ENCODE measurements at places on chromosomes 4 and X. TPM values are rescaled to one million over a fixed set of nuclear protein-coding genes. Genes with fewer than 3 reads are reported as not detected.

TMEM271 gene
- 17.1 TPM for polyA plus RNA-seq

ALG13 gene
- 56.2 TPM for polyA plus RNA-seq

CFI gene
- 7.5 TPM for polyA plus RNA-seq

UTP14A gene
- polyA plus RNA-seq = 15.0 TPM

SFRP2 gene
- polyA plus RNA-seq = 44.7 TPM

PPP4R3C gene
- not detected for polyA plus RNA-seq

CC2D2A gene
- 34.7 TPM for polyA plus RNA-seq

ZNF674 gene
- polyA plus RNA-seq = 7.8 TPM

HNRNPH2 gene
- polyA plus RNA-seq = 96.5 TPM

ANKRD50 gene
- polyA plus RNA-seq = 36.8 TPM

NDNF gene
- 27.6 TPM for polyA plus RNA-seq

MAGEA9B gene
- polyA plus RNA-seq = not detected

VCX3B gene
- polyA plus RNA-seq = not detected

OPRPN gene
- polyA plus RNA-seq = not detected

CENPI gene
- polyA plus RNA-seq = 4.2 TPM

L1CAM gene
- 165 TPM for polyA plus RNA-seq

BMP3 gene
- polyA plus RNA-seq = 2.9 TPM

CT45A3 gene
- polyA plus RNA-seq = not detected

CSAG3 gene
- not detected for polyA plus RNA-seq

BMX gene
- polyA plus RNA-seq = 0.35 TPM

PDGFC gene
- 16.6 TPM for polyA plus RNA-seq

LEF1 gene
- polyA plus RNA-seq = 27.4 TPM

SMIM31 gene
- polyA plus RNA-seq = not detected

FAM9C gene
- polyA plus RNA-seq = 0.38 TPM

HAND2 gene
- 0.21 TPM for polyA plus RNA-seq

TREX2 gene
- polyA plus RNA-seq = 0.41 TPM

PNMA3 gene
- polyA plus RNA-seq = 63.7 TPM

VCX3A gene
- 0.43 TPM for polyA plus RNA-seq

NAP1L2 gene
- 74.7 TPM for polyA plus RNA-seq

ADH4 gene
- polyA plus RNA-seq = not detected
